Testis (tissue), 5 donors: ENCODE measurements at places on chromosomes 16 and 17. TPM values are rescaled to one million over a fixed set of nuclear protein-coding genes. Genes with fewer than 3 reads are reported as not detected.
A peak's percentile ranks its signal among the peaks of the same experiment; 100 is the strongest.

DNA sequence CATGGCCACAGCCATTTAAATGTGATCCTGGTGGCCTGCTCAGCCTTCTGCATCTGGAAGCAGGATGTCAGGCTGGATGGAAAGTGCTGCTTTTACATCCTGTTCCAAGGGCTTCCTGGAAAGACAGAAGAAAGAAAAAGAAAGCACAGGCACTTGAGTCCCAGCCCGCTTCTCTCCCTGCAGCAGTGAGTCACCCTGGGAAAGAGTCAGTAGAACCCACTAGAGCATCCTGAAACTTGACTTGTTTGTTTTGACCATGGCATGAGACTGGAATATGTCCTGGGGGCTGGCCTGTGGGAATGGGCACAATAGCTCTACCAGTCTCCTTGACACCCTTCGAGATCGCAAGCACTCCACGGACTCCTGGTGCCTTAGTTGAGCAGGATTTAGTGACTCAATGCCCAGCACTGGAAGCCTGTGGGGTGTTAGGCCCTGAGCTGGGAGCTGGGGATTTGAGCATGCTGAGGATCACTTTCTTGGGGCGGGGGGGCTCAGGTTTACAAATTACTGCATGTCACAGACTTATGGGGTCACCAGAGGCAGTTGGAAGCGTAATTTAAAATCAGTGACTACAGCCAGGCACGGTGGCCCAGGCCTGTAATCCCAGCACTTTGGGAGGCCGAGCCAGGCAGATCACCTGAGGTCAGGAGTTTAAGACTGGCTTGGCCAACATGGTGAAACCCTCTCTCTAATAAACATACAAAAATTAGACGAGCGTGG lies 22.1 kb upstream of the GNA13 start:
- no peaks in the 10 kb centered on the region for H3K36me3 ChIP-seq
- peak; percentile 34 for DNase-seq
- no peaks in the 10 kb centered on the region for H3K27me3 ChIP-seq
- no peak overlapping the region for H3K27ac ChIP-seq

The CA7 gene
- total RNA-seq, result 1.9 TPM

The TEKT1 gene
- total RNA-seq, result 7.0 TPM

The DCTPP1 gene
- total RNA-seq, result 15.2 TPM

DNA sequence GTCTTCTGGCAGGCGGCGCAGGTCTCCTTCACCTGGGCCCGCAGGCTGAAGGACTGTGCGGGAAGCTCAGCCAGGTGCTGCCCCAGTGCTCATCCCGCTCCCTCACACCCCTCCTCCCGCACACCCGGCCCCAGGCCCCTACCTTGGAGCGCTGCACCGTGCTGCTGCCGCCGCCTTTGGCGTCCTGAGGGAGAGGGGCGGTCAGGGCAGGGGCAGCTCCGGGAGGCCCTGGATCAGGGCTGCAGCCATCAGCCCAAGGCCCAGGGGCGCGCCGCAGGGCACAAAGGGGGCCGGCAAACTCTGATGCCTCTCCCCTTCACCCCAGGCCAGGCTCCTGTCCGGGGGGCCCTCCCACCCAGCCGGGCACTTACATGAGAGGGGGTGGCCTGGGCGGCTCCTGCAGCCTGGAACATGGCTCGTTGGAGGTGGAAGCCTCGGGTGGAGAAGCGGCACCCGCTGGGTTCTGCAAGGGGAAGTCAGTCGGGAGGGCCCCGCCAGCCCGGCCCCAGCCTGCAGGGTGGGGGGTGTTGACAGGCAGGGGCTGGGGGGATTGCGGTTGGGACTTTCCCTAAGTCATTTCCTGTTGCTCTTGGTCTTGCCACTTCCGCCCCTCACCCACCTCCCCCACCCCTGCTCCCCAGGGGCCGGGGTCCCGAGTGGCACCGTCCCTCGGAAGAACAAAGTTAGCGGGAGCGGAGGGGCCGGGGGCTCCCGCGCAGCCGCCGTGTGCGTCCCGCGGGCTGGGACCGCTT lies 863 bp downstream of the LIMD2 start:
- H3K4me1 ChIP-seq, result peaks cover 8% of the 10 kb centered on the region
- H3K27me3 ChIP-seq, result no peaks in the 10 kb centered on the region
- peak; percentile 25 for DNase-seq

DNA sequence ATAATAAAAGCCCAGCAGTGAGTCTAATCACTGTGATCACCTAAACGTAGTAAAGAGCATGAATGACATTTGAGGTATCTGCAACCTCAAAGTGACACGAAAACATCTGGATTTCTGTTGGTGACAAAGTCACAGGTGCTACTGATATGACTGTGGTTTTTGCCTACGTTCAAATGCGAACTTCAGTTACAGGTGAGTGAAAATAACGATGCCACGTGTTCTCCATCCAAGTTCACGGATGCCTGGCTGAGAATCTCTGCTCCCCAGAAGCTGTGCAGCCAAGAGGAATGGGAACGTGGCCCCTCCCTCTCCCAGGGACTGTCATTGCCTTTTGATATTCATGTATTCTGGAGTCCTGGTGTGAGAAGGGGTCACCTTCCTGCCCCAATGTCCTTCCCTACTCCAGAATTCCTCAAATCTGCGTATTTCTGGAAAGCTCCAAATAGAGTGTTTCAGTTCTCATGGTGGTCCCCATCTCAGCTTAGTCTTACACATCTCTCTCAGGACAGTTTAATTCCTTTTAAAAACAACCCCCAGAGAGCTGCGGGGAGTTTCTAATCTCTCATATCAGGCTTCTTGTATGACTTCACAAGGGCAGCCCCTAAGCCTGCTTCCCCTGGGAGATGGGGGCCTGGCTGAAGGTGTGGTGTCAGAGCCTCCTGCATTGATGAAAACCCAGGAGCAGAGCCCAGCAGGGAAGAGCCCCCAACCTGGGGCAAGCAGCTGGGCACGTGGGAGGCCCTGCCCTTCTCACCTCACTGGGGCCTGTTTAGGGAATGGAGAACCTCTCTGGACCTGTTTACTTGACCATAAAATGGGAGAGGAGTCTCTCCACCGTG lies 25.8 kb downstream of the PIK3R5 start:
- no peaks in the 10 kb centered on the region for H3K36me3 ChIP-seq
- no peak for DNase-seq
- no peak overlapping the region for H3K27ac ChIP-seq
- H3K4me1 ChIP-seq, result no peaks in the 10 kb centered on the region

DNA sequence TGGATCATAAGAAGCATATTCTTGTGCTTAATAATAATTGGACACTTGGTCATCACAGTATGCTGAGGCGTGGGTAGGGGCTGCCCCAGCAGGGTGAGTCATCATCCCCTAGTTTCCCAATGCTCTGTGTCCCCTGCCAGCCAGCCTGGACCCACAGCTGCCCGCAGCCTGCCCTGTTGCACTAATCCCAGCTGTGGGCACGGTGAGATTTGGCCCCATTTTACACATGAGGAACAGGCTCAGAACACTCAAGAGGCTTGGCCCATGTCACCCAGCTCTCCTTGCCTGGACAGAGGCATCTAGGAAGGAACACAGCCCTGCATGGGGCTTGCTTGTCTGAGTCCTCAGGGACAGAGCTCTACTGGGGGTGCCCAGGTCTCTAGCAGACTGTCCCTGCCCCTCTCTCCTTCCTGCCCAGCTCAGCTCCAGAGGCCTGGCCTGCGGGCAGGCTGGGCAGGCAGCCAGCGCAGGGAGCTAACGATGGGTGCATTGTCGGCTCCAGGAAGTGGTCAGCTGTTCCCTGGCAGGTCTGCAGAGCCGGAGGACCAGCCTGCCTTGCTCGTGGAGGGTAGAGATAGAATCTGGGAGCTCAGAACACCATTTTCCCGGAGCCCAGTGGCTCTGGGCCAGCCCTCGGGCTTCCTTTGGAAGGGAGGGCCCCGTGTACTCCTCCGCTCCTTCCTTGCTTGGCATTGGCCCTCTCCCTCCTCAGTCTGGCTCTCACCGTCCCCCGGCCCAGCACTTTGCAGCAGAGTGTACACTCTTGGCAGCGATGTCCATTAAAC lies 189.4 kb downstream of the RAB11FIP4 start:
- DNase-seq, result peak; percentile 56
- H3K36me3 ChIP-seq, result no peaks in the 10 kb centered on the region
- no peak overlapping the region for H3K4me3 ChIP-seq
- H3K27me3 ChIP-seq, result no peaks in the 10 kb centered on the region

- no peaks in the 10 kb centered on the region for H3K27me3 ChIP-seq
- H3K27ac ChIP-seq, result no peak overlapping the region
- H3K4me3 ChIP-seq, result no peak overlapping the region
- DNase-seq, result no peak
- peaks cover 9% of the 10 kb centered on the region for H3K4me1 ChIP-seq
Measured at GRCh38 chr17:38577244-38577643, 28.5 kb downstream of the SRCIN1 start.

DNA sequence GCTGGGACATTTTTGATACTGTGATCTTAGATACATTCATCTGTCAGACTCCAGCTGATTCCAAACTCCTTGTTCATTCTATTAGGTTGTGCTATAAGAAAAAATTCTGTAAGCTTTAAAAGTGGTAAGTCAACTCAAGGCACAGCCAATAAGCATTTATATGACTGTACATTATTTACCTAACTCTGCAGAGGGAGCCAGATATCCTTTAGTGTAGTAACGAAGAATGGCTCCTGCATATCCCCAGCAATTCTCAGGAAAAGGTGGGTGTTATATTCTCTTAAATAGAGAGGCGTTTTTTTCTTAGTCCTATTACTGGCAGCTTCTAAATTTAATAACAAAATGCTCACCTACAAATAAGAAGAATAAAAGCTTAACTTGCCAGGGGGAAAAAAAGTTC lies 374.3 kb upstream of the GOT2 start:
- H3K36me3 ChIP-seq, result no peaks in the 10 kb centered on the region
- H3K4me1 ChIP-seq, result no peaks in the 10 kb centered on the region
- no peak overlapping the region for H3K4me3 ChIP-seq
- no peaks in the 10 kb centered on the region for H3K27me3 ChIP-seq
- no peak overlapping the region for H3K27ac ChIP-seq

The IST1 gene
- total RNA-seq, result 306 TPM

DNA sequence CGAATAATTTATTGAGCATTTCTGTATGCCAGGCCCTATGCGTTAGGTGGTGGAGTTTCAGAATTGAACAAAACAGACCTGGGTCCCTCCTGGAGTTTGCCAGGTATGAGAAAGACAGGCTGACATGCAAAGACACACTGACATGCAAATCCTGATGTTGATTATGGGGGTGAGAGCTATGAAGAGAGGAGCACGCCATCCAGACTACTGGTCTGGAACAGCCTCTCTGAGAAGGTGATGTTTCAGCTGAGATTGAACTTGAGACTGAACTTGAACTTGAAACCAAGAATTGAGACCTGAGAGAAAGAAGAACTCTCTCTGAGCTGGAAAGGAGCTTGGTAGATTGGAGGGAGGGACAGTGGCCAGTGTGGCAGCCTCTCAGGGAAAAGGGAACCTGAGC lies 14.2 kb upstream of the CACNG4 start:
- no peaks in the 10 kb centered on the region for H3K36me3 ChIP-seq
- H3K4me1 ChIP-seq, result no peaks in the 10 kb centered on the region
- no peak overlapping the region for H3K4me3 ChIP-seq
- no peak for DNase-seq
- no peaks in the 10 kb centered on the region for H3K27me3 ChIP-seq

The ANKRD40CL gene
- not detected for total RNA-seq

DNA sequence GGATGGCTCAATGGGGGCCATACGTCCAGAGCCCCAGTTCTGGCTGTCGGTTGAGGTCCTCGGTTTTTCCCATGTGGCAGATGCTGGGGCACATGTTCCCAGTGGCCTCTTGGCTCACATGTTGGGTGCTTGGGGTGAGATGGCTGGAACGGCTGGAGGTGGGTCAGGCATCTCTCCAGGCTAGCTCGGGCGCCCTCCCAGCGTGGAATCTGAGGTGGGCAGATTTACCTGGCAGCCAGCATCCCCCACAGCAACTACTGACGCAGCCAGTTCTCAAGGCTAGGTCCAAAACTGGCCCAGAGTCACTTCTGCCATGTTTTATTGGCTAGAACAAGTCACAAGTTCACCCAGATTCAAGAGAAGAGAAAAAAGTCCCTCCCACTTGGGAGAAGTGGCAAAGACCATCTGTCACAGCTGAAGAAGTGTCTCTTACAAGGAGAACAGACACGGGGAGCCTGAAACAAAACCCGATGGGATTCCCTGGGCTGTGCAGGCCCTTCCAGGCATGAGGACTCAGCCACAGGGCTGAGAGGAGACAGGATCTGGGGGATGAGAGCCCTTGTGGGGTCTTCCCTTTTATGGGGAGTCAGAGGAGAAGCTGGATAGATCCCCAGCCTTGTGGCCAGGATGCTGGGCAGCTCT lies 15.2 kb downstream of the ACE start:
- H3K36me3 ChIP-seq, result no peaks in the 10 kb centered on the region
- H3K27ac ChIP-seq, result no peak overlapping the region
- H3K27me3 ChIP-seq, result no peaks in the 10 kb centered on the region
- no peak overlapping the region for H3K4me3 ChIP-seq
- H3K4me1 ChIP-seq, result no peaks in the 10 kb centered on the region

GRCh38 chr17:5702951-5703510 lies 118.7 kb upstream of the NLRP1 start:
- H3K36me3 ChIP-seq, result no peaks in the 10 kb centered on the region
- H3K27ac ChIP-seq, result no peak overlapping the region
- H3K4me3 ChIP-seq, result no peak overlapping the region
- H3K27me3 ChIP-seq, result no peaks in the 10 kb centered on the region
- H3K4me1 ChIP-seq, result no peaks in the 10 kb centered on the region
- no peak for DNase-seq

DNA sequence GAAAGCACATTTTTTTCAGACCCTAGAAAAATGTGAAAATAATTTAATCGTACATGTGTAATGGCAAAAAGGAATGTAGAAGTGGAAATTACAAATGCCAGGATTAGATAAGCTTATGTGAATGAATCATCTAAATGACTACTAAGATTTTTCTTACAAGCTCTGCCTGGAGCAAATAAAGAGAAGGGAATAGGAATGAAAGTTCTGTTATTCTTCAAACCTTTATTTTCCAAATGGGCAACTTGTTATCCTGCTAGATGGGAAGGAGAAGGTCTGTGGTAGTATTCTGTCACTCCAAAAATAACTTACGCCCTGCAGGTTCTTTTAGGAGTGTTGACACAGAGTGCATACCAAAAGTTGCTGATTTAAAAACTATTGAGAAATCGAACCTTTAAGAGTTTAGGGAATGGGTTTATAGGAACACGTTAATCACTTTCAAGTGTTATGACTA lies 9.7 kb downstream of the CTCF start:
- DNase-seq, result no peak
- no peaks in the 10 kb centered on the region for H3K4me1 ChIP-seq
- no peak overlapping the region for H3K27ac ChIP-seq

- H3K27ac ChIP-seq, result no peak overlapping the region
- H3K27me3 ChIP-seq, result no peaks in the 10 kb centered on the region
- no peaks in the 10 kb centered on the region for H3K4me1 ChIP-seq
Measured at GRCh38 chr16:58366247-58367031, 25.8 kb upstream of the GINS3 start.

GRCh38 chr16:69747115-69747514 lies 7.6 kb downstream of the NOB1 start:
- DNase-seq, result no peak
- peaks cover 11% of the 10 kb centered on the region for H3K4me1 ChIP-seq
- H3K36me3 ChIP-seq, result no peaks in the 10 kb centered on the region
- no peaks in the 10 kb centered on the region for H3K27me3 ChIP-seq

GRCh38 chr17:68085771-68086381 lies 50.3 kb downstream of the KPNA2 start:
- no peak overlapping the region for H3K4me3 ChIP-seq
- no peak overlapping the region for H3K27ac ChIP-seq
- no peaks in the 10 kb centered on the region for H3K36me3 ChIP-seq
- DNase-seq, result no peak
- H3K27me3 ChIP-seq, result no peaks in the 10 kb centered on the region

The SLC13A2 gene
- total RNA-seq, result 0.79 TPM

GRCh38 chr17:41392278-41392677 lies 5.1 kb downstream of the KRT31 start:
- H3K27ac ChIP-seq, result peak overlapping the region; percentile 22
- H3K36me3 ChIP-seq, result no peaks in the 10 kb centered on the region
- no peak for DNase-seq
- H3K4me3 ChIP-seq, result no peak overlapping the region

The FGF11 gene
- total RNA-seq, result 3.2 TPM
